ENCODE measurements at places on chromosomes 1 and 21.
A peak's percentile ranks its signal among the peaks of the same experiment; 100 is the strongest.

GRCh38 chr1:204990059-204990664 lies 52.9 kb upstream of the CNTN2 start:
- no peak for DNase-seq

DNA sequence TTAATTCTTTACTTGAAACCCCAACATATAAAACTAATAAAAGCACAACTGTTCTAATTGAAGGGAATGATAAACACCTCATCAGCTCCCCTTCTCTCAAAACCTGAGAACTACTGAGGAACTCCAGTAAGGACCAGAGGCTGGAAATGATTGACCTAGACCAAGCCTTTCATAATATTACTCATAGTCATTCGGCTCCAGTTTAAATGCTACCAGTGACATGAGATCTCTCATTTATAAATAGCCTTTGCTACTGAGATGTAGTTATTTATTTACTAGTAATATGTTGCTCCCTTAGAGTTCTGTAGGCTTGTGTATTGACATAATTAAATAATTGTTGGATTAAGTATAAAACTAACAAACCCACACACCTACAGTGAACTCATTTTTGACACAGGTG lies 209.8 kb upstream of the PRMT6 start:
- DNase-seq = no peak

GRCh38 chr1:109158433-109158832 lies 44.5 kb downstream of the ELAPOR1 start:
- DNase-seq = no peak

- DNase-seq = peak; percentile 91
Measured at GRCh38 chr1:23484253-23485001, 448 bp upstream of the ASAP3 start.

DNA sequence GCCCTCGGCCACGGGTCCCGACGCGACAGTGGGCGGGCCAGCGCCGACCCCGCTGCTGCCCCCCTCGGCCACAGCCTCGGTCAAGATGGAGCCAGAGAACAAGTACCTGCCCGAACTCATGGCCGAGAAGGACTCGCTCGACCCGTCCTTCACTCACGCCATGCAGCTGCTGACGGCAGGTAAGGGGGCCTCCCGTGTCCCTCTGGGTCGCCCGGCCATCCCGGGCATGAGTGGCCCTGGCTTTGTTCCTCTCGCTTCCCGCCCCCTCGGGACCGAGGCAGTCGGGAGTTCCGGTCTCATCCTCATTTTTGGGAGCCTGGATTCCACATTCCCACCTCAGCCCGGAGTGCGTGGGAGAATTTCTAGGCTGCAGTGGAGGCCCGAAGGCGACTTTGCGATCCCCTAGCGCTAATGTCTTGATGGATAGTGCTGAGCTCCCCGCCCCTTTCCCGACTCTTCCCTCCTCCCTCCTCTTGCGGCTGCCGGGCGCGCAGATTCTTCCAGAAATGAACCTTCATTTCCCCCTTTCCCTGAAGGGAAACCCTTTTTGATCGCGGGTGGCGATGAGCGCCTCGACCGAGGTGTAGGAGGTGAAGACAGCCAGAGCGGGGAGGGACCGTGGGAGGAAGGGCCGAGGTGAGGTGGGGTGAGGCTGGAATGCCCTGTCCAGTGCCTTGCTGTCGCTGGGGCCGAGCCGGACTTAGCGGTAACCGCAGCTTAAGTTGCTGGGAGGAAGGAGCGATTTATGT lies 705 bp downstream of the KHDRBS1 start:
- peak; percentile 41 for DNase-seq

DNA sequence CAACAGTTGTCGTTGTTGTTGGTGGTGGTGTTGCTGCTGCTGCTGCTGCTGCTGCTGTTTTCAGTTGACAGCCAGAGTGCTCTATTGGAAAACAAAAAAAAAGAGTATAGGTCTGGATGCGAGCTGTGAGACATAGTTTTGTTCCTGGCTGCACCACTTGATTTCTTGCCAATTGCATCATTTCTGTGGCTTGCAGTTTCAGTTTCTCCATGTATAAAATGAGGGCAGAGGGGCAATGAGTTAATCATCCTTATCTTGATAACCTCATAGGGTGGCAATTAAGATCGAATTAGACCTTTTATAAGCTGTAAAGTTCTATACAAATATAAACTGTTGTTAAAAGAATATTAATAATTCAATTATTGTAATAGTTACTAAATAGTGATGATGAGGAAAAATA lies 156.7 kb downstream of the DMRTA2 start:
- DNase-seq = no peak

DNA sequence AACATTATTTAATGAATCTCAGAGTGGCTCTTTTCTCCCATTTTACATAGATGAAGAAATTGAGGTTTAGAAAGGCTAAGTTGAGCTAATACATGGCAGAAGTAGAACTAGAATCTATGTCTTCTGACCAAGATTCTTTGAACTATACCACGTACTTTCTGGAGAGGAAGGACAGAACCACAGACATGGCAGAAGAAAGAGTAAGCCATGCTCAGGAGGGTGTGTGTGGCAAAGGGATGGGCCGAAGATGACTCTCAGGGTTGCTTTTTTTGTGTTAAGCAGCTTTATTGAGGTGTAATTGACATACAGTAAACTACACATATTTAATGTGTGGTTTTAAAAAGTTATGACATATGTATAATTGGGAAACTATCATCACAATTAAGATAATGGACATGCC lies 69.5 kb downstream of the PEX14 start:
- DNase-seq = no peak

- no peak for DNase-seq
Measured at GRCh38 chr1:60146884-60147283, 73.3 kb upstream of the C1orf87 start.

DNA sequence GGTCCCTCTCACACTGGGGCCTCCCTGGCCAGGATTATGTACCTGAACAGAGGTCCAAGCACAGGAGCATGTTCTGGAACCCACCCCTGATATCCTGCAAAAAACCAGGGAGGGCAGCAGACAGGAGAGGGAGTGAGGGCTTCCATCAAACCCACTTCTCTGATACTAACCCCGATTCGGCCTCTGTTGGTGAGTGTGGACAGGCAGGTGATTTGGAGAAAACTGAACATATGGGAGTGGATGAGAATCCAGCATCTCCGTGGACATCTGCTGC lies 215.3 kb downstream of the MATN1 start:
- DNase-seq = no peak

DNA sequence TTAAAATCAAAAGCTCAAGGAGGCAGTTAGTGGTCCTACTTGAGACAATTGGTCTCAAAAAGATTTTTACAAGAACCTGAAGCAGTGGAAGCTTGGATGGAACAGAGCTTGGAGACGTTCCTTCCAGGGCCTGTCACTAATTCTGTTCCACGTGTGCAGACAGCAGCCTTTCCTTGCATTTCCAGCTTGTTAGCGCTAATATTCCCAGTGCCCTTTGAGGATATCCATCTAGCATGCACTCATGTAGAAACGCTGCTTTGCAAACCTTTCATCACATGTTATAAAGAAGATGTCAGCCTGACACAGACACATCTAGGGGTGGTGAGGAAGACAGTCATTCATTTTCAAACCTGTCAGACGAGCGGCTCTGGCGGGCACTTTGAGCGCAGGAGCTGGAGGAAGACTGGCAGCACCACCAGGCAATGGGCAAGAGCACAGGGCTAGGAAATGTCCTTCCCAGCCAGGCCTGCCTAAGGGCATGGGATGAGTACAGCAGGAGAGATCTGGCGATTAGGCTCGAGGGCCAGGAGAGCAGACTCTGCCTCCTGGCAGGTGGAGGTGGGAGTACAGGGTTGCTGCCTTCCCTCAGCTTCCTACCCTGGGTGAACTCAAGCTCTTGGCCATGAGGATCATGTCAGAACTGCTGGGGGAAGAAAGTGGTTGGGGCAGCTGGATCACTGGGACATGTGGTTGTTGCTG lies 55.5 kb downstream of the CASQ2 start:
- DNase-seq = no peak

- no peak for DNase-seq
Measured at GRCh38 chr1:242008826-242009495, 10.1 kb upstream of the MAP1LC3C start.

- DNase-seq = no peak
Measured at GRCh38 chr21:42677339-42678321, 24.2 kb downstream of the PDE9A start.

DNA sequence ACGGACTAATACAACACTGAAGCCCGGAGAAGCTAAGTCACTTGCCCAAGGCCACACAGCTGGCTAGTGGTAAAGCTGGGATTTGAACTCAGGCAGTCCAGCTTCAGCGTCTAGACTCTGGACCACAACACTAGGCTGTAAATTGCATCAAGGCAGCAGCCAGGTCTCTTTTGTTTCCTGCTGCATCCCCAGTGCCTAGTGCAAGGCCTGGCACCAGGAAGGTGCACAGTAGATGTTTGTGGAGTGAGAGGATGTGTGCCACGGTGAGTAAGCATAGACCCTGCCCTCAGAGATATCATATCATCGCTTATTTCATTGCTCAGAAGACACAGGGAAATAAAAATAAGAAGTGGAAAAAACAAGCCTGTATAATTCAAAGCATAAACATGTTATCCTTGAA lies 40.9 kb downstream of the IGSF21 start:
- DNase-seq = no peak

GRCh38 chr1:205122489-205122882 lies 708 bp upstream of the RBBP5 start:
- DNase-seq = no peak

DNA sequence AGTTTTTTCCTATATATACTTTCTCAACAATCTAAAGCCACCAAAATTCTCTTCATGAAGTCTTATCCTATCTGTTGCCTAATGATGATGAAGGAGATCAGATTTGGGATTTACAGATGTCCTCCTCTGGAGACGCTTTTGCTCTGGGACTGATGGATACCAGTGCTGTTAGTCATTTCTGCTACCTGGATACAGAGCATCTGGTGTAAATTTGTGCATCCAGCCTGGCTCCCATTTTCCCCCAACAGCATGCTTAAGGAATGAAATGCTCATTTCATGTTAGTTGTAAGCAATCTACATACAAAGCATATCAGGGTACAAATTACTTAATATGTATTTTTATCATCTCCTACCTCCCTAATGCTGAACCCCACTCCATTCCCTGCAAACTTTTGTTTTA lies 57.7 kb downstream of the HNRNPR start:
- no peak for DNase-seq

GRCh38 chr1:192698731-192699130 lies 62.8 kb downstream of the RGS13 start:
- no peak for DNase-seq

GRCh38 chr21:34960687-34961086 lies 88.4 kb downstream of the RUNX1 start:
- DNase-seq = no peak

DNA sequence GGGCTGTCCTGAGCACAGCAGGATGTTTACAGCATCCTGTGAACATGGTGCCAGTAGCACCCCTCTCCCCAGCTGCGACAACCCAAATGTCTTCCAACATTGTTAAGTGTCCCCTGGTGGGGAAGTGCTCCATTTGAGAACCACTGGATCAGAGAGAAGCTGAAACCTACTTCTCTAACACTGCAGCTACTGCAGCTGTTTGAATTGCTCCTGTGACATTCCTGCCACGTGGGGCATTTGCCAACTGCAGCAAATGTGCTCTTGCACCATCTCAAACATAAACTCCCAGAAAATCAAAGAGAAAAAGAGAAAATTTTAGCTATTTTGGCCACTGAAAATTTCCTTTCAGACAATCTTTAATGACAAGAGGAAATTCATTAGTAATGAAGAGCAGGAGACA lies 11.0 kb downstream of the SLC2A5 start:
- no peak for DNase-seq

GRCh38 chr1:56472860-56473259 lies 106.5 kb downstream of the PLPP3 start:
- no peak for DNase-seq

DNA sequence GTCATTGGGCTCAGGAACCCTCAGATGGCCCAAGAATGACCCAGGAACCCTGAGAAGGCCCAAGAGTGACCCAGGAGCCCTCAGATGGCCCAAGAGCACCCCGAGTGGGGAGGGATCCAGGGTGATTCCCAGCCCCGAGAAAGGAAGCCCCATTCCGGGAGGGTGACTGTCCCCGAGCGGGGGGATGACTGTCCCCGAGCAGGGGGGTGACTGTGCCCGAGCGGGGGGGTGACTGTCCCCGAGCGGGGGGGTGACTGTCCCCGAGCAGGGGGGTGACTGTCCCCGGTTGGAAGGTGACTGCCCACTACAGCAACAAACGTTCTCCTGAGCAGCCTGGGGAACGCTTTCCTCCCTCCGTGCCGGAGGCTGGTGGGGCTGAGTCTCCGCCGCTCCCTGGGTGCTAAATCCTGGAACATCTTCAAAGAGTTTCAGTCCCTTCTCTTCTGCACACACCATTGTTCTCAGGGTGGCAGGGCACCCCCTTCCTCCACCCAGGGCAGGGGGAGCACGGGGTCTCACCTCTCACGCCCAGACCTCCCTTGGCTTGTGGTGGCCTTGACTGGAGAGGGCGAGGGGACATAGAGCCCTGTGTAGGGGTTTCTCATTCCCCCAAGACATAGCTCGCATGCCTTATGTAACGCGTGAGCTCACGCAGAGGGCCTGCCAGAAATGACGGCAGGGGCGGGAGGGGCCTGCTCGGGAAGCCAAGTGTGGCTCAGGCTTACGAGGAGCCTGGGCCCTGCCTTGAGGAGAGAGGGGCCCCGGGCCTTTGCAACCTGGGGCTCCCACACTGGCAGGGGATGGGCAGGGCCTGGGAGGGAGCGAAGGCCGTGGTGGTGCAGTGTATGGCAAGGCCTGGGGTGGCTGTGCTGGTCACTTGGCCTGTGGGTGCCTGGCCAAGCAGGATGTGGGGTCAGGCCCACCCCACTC lies 14.3 kb upstream of the SKI start:
- DNase-seq = no peak

DNA sequence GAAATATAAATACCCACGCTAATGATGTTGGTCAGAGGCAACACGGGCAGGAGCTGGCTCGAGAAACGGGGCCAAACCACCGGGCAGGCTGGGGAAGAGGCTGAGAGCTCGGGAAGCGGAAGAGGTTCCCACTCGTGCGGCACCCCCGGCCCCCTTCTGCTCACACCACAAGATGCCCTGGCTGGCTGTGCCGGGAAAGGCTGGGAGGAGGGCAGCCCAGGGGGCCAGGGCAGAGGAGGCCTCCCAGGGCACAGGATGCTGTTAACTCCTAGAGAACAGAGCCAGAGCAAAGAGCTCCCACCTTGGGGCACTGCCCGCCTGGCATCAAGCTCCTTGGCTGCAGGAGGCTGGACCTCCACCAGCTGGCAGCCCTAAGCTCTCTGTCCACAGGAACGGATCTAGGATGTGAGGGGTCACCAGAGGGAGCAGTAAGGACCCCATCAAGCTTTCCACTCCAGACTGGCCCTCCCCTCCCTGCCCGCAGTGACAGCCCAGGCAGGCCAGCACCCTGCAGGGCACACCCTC lies 44.8 kb downstream of the CASZ1 start:
- DNase-seq = no peak

All from stimulated activated CD4-positive, alpha-beta T cell treated with anti-CD3 and anti-CD28 coated beads, Interleukin-4, amount 100 ng/mL, for 24 hours (primary cell).